ENCODE measurements at places on chromosomes 5 and 9.

GRCh38 chr5:2142456-2142954, 259.8 kb upstream of the IRX4 start:
- DNase-seq = no peak

- DNase-seq = peak; percentile 13
Observed at GRCh38 chr9:73200694-73201452, 49.2 kb downstream of the ANXA1 start.

DNA sequence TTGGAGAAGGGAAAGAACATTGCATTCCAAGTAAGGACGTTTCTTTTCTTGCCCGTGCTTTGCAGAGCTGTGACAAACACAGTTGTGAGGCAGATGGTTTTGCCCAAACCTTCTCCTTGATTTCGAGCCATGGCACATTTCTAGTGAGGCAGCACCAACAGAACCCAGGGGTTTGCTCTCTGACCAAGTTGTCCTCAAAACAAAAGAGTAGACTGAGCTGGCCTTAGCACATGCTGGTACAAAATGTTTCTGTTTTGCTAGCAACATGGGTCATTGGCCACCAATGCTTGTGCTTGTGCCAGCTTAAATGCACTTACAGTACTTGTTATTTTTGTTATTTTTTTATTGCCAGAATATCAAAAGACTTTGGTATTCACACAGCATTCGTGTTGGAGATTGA, 328.8 kb downstream of the GADD45G start:
- DNase-seq = no peak

- peak; percentile 50 for DNase-seq
Observed at GRCh38 chr5:54217826-54218503, 92.4 kb downstream of the ARL15 start.

GRCh38 chr5:54390015-54390414, 65.5 kb upstream of the HSPB3 start:
- peak; percentile 82 for DNase-seq

GRCh38 chr5:129135633-129136032, 41.1 kb downstream of the ISOC1 start:
- no peak for DNase-seq

GRCh38 chr5:36689225-36689624, 82.8 kb downstream of the SLC1A3 start:
- no peak for DNase-seq

- peak; percentile 1 for DNase-seq
Observed at GRCh38 chr5:94433397-94434163, 184.8 kb downstream of the KIAA0825 start.

DNA sequence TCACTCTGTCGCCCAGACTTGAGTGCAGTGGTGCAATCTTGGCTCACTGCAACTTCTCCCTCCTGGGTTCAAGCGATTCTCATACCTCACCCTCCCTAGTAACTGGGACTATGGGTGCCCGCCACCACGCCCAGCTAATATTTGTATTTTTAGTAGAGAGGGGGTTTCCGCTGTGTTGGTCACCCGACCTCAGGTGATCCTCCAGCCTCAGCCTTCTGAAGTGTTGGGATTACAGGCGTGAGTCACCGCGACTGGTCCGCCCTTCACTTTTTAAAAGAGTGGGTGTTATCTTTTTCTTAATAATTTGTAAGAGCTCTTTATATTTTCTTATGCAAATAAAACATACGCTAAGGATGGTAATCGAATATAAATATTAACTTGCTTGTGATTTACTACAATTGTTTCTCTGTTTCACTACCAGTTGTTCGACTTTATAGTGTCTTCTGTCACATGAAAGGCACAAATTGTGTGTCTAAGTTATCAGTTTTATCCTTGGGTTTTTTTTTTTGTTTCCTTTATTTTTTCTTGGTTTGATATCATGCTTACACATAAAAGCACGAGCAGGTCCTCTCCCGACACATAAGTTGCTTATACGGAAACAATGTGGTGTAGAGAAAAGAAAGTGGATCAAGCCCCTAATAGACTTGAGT, 1.9 kb upstream of the GPBP1 start:
- DNase-seq = no peak

GRCh38 chr5:132474131-132474723, 16.3 kb downstream of the IRF1 start:
- no peak for DNase-seq

- DNase-seq = no peak
Observed at GRCh38 chr5:1463326-1464095, 18.3 kb upstream of the SLC6A3 start.

- peak; percentile 52 for DNase-seq
Observed at GRCh38 chr5:19880458-19880857, 107.5 kb downstream of the CDH18 start.

- no peak for DNase-seq
Observed at GRCh38 chr9:70403166-70403565, 11.3 kb downstream of the KLF9 start.

DNA sequence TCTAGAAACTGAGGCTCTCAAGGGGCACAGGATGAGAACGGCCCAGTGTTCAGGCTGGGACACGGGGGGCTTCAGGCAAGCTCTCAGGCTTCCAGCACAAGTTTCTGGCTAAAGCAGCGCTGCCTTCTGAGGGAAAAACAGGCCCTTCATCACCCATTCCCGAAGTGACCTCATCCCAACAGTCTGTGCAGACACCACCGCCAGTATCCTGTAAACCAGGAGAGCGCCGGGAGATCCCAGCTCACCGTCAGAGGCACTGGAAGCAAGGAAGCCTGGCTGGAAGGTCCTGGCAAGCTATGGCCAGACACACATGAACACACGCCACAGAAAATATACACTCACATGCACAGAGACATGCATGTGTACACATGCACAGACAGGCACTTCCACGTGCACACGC, 8.8 kb downstream of the SLC12A7 start:
- no peak for DNase-seq

DNA sequence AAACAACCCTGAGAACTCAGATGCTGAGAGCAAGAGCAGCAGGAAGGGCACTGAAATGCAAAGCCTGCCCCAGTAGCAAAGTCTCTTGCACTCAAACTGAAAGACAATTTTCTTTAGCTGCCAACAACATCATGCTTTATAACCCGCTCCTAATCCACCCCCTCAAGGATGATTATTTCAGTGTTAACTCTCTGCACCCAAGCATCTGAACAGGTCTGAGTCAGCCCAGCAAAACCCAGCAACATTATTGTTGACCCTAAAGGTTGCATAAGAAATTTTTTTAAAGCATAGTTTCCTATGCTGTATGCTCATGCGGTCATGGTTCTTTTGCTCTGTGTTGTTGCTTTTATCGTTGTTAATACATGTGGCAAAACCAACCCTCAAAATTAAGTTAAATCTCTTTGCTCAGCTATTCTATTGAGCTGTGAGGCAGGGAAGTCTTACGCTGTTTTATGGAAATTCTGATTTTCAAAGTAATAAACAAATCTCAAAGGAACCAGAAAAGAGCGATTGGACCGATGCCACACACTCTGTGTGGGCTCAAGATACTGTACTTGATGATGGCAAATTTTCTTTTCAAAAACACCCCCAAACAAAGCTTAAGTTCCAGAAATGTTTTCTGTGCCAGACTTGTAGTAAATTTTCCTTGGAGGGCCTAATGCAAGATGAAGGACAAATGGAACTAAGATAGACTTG, 440.6 kb upstream of the MPDZ start:
- no peak for DNase-seq

- DNase-seq = no peak
Observed at GRCh38 chr9:134944916-134945315, 27.2 kb upstream of the FCN1 start.

- no peak for DNase-seq
Observed at GRCh38 chr9:24624481-24624880, 78.8 kb upstream of the IZUMO3 start.

GRCh38 chr9:108022246-108022935, 532.8 kb upstream of the KLF4 start:
- DNase-seq = no peak

GRCh38 chr5:52895075-52895474, 94.1 kb upstream of the ITGA2 start:
- DNase-seq = no peak

- DNase-seq = no peak
Observed at GRCh38 chr5:141654298-141654697, 3.1 kb upstream of the FCHSD1 start.

All from NCI-H345 (cell line).